ENCODE measurements at places on chromosomes 1 and 21.

DNA sequence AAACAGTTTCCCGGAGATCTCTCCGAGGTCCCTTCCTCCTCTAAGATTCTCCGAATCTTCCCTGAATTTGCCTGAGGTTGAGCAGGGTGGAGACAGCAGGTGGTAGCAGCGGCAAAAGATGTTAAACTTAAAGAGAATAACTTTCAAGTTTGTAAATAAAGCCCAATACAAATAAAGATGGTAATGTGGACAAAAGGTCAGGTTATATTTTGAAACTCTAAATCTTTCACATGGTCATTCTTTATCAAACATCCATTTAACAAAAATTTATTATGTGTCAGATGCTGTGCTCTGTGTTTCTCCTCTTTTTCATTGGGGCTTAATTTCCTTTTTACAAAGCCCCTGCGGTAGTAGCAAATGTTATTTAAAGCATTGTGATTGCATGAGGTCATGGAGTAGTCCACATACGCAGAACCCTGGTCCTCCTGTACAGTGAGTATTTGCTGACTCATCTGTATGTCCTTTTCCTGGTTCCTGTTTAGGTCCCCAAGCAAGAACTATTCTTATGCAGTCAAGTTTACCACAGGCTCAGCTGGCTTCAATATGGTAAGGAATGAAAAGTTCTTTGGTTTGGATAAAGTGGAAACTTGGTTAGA, 119.2 kb downstream of the ITSN1 start:
- no peak for DNase-seq

DNA sequence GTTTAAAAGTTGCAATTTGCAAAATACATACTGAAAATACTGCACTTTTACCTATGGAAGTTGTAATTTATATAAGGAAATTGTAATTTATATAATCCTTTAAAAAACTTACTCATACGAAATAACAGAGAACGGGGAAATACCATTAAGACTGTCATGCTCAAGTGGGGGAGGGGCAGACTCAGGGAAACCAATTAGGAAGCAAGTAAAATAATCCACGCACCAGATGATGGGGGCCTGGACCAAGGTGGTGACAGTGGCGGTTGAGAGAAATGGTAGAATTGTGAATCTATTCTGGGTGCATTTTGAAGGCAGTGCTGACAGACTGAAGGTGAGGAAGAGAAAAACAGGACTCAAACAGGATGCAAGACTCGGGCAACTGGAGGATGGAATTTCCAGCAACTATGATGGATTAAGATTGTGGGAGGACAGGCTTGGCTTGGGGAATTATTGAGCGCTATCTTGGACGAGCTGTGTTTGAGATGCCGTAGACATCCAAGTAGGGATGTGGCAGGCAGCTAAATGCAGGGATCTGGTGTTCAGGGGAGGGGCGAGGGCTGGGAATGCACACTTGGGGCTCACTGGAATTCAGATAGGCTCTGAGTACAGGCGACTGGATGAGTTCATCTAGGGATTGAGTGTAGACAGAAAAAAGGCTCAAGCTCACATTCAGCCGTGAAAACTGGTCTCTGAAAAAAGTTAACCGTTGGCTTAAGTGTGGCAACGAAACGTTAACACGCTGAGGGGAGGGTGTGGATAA, 977 bp downstream of the LCA5L start:
- no peak for DNase-seq

DNA sequence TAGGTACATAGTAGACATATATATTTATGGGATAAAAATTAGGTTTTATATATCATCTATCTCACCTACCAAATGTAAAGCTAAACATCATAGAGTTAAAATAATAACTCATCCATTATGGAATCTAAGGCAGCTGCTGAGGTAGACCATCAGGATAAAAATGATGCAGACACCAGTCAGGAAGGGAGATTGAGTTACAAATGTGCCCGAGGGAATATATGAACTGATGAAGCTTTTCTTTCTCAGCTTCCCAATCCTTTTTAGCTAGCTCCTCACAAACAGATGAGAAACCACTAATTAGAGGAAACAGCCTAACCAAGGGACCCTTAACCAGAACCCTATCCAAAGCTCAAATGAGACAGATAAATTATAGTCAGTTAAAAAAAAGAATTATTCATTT, 20.9 kb downstream of the TTLL7 start:
- no peak for DNase-seq

DNA sequence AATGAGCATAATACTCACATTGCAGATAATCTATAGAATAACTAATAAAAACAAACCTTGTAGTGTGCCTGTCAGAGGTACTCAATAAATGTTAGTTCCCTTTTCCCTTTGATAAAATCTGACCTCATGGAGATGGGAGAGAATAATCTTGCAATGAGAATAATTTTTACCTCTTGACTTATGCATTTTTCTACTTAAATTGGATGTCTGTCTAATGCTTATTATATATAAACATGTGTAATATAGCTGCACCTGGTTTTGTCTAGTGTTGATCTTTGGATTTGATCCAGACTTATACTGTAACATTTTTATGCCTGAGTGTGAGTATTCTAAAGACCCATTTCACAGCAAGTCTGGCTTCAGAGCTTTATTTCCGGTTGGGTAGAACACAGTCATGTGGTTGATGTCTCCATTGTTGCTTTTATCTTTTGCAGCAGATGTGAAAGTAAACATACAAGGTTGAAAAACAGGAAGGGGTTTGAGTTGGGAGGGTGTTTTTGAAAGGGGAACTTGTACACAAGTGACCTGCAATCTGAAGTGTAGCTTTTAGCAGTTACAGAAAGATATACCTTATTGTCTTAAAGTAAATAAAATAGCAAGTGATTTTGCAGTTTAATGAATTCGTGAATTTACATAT, 12.4 kb downstream of the EPB41 start:
- no peak for DNase-seq

- DNase-seq: peak; percentile 71
Observed at GRCh38 chr1:226121587-226122400, 59.3 kb downstream of the H3-3A start.

DNA sequence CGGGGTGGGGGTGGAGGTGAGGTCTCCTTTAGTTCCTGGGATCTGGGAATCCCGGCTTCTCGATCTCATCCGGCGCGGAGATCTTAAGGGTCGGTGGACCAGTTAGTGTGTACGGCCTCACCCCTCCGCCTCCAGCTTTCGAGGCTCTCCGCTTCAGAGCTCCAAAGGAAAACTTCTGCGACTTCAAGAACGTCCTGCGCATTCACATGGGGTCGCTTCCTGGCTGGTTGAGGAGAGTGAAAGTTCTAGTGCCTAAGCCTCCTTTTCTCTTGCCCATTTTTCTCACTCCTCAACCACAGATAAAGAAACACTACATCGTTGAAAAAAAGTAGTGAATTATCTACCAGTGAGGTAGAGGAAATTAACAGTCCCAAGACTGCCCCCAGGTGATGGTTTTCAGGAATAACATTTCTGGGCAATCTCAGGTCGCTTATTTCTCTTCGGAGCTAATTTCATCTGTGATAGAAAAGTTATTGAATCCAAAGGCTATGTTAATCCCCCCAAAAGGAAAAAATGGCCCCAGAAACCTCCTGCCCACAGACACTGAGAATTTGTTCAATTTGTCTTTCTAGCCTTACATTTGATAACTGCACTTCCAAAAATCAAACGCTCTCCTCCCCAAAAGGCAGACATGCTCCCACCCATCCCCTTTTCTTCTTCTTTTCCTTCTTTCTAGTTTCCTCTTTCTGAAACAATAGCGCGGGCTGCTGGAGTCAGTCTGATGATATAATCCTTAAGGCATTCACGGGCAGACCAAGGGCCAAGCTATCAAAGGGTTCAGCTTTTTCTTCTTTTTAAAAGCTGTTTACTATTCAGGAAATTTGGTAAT, 20.6 kb upstream of the TBX15 start:
- DNase-seq: no peak

GRCh38 chr21:45104560-45104959, 30.2 kb downstream of the ADARB1 start:
- peak; percentile 54 for DNase-seq

DNA sequence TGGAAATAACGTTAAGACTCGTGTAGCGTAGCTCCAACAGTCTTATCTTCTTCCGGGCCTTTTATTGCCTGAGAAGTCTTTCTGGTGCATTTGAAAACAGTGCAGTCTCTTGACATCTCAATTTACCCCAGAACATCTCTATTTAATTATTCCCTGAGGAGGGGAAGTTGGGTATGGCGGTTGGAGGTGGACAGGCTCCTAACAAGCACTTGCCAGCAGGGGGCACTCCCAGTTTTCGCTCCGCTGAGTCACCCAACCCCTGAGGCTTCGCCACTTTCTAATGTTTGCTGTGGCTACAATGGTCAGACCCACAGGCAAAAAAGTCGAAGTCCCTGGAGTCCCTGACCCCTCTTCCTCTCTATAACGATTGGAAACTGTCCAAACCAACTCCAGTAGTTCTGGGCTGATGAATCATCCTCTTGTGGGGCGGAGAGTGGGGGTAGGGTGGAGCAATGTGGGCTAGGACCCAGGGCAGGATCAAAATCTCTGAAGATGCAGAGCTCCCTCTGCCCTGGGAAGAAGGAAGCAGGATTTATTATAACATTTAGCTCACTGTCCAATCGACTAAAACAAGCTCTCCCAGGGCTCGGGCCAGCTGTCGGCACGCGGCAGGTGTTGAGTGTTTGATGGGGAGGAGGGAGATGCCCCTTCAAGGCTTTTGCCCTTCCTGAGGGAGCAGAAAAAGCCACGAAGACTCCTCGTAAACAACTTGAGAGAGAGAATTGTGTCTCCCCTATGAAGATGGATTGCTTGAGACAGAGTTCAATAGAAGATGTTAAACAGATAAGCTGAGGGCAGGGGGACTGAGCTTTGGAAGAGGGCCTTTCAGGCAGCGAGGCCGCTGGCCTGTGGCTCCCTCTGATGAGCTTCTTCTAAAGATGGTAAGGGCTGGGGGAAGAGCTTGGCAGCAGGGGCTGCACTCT, 85.7 kb downstream of the BRINP2 start:
- peak; percentile 80 for DNase-seq

- DNase-seq: no peak
Observed at GRCh38 chr1:236301958-236302335, 20.2 kb upstream of the ERO1B start.

- no peak for DNase-seq
Observed at GRCh38 chr1:44464361-44464760, 59.3 kb downstream of the RNF220 start.

DNA sequence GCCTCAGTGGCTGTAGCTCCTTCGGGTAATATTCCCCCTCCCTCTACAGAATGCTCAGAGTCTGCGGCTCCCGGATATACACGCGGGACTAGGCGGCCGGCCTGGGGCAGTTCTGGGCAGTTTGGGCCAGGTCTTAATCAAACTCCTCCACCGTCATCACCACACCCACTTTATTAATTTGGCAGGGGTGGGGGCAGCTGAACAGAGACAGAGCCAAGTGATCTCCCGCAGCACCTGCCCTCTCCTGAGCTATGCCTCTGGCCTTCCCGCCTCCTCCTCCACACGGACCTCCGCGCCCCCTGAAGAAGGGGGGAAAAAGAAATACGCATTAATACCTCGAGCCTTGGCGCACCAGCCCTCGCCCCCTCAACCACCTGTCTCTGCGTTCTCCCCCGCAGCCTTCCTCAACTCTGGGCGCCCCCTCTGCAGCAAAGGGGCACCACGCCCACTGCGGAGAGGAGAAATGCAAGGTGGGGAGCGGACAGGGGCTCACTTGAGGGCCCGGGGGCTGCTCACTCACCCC, 42.6 kb downstream of the CD34 start:
- peak; percentile 71 for DNase-seq

DNA sequence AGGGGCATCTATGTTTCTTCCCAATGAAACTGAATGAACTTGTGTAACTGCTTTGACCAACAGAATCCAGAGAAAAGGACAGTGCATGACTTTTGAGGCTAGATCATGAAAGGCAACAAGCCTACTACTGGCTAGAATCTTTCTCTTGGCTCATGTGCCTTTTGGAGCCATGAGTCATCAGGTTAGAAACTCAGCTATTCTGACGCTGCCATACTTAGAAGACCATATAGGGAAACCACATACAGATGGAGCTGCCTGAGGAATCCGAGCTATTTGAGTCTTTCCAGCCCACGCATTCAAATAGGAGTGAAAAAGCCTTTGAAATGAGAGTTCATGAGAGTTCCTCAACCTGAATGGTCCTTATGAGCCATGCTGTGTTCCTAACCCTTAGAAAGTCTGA, 738.5 kb upstream of the CHRM3 start:
- no peak for DNase-seq

DNA sequence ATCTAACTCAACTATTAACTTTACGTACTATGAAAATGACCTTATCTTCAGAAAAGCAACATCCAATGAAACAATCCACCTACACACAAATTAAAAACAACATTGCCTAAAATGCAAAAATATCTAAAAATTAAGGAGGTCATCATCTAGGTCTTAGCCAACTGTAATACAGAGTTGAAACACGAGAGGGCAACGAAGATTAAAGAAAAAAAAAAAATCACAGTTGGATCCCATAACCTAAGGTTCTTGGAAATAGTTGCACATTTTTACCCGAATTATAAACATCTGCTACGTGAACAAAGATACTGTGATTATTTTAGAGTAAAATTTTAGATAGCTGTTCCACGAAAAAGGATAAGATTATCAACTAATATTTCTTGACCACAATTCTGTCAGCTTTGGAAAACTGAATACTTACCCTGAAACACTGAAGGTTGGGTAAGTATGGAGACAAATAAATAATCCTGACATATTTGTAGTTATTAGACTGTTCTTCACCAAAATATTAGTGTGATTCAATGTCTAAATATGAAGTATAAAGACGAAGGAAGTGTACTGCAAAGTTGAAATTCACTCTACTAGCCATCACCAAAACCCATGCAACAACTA, 88.0 kb upstream of the AK4 start:
- DNase-seq: no peak

DNA sequence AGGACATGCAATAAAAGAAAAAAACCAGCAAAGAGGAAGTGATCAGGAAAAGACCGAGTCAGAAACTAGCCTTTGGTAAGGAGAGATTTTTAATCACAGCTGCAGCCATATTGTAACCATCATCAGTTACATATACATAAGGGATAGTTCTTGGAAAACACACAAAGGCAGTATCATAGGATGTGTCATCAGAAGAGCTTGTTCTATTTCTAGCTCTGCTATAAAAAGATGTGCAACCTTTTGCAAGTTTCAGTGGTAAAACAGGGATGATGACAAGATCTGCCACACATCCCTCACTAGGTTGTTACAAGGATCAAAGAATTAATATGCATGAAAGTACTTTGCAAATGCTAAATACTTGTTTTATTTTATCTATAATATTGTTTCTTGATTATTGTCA, 342.0 kb downstream of the VAV3 start:
- no peak for DNase-seq

DNA sequence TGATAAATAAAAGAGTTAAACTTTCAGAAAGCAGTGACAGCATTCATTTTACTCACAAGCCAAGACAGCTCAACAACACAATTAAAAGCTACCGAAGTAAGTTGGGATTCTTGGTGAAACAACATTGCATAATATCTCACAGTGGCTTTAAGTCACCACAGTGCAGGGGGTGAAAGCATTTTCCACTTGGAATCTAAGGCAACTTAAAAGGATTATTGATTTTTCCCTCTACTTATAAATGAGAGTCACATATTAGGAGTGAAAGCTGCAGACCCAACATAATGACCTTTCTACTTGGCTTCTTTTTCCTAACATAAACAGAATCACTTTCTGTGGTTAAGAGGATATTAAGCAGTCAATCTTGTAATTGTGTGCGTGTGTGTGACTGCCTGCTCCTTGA, 536.6 kb upstream of the CXADR start:
- DNase-seq: no peak

GRCh38 chr1:166789286-166789685, 50.0 kb upstream of the POGK start:
- DNase-seq: no peak
